ENCODE measurements at places on chromosomes 3 and 15.

- no peak for DNase-seq
These were observed 31.7 kb downstream of the RBPMS2 start for GRCh38 chr15:64743691-64744090.

GRCh38 chr15:27250223-27250622, 279.2 kb downstream of the GABRG3 start:
- no peak for DNase-seq

GRCh38 chr15:74208901-74209559, 6.4 kb upstream of the STRA6 start:
- DNase-seq: no peak

GRCh38 chr3:25293736-25294135, 134.3 kb upstream of the RARB start:
- DNase-seq: no peak

GRCh38 chr3:142987080-142987700, 14.2 kb upstream of the U2SURP start:
- DNase-seq: no peak

DNA sequence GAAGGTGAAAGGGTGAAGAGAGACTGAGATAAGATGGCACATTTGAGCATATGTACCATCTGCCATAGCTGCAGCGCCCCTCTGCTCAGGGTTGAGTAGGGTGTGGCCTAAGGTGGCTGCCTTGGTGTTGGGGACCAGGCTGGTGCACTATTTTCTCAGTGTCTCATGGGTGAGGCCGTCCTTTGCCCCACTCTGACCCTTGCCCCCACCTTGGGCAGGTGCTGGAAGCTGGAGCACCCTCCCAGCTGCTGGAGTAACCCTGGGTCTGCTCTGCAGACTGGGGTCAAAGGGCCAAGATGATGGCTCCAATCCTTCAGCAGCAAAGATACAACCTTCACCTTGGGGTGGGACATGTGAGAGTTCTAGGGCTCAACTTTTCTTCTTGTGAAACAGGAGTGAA, 69.2 kb downstream of the DAPK2 start:
- no peak for DNase-seq

- DNase-seq: no peak
These were observed 829 bp downstream of the RNF7 start for GRCh38 chr3:141738891-141739363.

- DNase-seq: no peak
These were observed 43.0 kb upstream of the ATP2C1 start for GRCh38 chr3:130850843-130851242.

DNA sequence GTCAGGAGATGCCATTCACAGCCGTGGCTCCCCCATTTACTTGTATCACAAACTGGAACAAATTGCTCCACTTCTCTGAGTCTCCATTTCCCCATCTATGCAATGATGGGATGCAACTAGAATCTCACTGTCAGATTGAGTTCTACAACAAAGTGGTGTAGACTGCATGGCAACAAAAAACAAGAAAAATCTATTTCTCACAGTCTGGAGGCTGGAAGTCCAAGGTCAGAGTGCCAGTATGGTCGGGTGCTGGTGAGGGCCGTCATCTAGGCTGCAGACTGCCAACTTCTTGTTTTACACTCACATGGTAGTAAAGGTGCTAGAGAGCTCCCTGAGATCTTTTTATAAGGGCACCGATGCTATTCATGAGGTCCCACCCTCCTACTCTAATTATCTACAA, 158.4 kb upstream of the BCL6 start:
- no peak for DNase-seq

GRCh38 chr15:69496001-69496400, 43.4 kb downstream of the RPLP1 start:
- no peak for DNase-seq

- DNase-seq: no peak
These were observed 8.9 kb downstream of the TPM1 start for GRCh38 chr15:63051156-63052066.

GRCh38 chr3:33941804-33942203, 143.4 kb downstream of the PDCD6IP start:
- no peak for DNase-seq

GRCh38 chr3:196621611-196622010, 17.9 kb upstream of the NRROS start:
- no peak for DNase-seq

- DNase-seq: no peak
These were observed 94.0 kb upstream of the THBS1 start for GRCh38 chr15:39486621-39487457.

DNA sequence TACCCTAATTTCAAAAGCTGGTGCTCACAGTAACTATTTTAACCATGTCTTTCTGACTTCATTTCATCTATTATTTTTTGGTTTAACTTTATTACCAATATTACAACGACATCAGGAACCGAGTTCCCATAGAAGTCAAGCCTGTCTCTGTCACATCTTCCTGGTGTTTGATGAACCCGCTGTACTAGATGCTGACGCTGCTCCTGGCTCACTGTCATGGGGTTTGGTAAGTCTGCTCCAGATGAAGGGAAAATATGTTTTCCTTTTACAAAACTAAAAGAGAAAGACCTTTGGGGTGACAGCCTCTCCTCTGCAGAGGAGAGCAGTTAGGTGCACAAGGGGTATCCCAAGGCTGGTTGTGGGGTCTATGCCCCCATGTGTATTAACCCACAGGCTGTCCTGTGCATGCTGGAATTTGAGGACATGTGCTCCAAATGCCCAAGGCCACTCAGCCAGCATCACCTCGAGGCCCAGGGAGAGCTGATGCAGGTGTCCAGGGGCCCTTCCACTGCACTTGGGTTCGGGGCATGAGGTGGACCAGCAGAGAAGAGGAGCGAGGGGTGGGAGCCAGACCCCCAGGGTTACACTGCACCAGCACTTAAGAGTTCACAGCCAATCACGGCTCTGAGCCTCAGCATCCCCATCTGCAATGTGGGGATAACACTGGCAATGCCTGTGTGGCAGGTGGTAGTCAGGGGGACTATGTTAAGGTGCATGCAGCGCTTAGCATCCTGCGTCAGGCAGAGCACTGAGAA, 62.2 kb downstream of the ATP10A start:
- no peak for DNase-seq

DNA sequence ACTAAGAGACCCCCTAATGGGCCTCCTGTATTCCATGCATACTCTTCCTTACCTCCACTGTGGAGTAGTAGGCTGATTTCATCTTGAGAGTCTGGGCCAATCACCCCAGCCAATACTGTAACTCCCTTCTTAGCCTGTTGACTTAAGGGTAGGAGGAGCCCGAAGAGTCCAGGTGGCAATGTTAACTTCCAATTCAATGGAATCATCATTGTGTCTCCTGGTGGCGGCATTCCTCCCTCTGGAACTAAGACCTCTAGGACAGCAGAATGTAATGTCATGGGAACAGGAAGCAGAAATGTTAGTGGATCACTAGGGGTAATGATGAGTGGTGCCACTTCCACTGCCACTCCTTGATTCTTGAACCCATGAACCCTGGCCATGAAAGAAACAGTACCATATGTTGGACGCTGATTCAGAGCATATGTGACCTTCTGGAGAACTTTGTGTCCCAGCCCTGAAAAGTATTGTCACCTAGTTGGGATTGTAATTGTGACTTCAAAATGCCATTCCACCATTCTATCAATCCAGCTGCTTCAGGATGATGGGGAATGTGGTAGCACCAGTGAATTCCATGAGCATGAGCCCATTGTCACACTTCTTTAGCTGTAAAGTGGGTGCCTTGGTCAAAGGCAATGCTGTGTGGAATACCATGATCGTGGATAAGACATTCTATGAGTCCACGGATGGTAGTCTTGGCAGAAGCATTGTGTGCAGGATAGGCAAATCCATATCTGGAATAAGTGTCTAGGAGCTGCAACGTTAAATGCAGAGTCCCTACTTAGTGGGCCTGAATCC, 24.9 kb downstream of the NAALADL2 start:
- no peak for DNase-seq

DNA sequence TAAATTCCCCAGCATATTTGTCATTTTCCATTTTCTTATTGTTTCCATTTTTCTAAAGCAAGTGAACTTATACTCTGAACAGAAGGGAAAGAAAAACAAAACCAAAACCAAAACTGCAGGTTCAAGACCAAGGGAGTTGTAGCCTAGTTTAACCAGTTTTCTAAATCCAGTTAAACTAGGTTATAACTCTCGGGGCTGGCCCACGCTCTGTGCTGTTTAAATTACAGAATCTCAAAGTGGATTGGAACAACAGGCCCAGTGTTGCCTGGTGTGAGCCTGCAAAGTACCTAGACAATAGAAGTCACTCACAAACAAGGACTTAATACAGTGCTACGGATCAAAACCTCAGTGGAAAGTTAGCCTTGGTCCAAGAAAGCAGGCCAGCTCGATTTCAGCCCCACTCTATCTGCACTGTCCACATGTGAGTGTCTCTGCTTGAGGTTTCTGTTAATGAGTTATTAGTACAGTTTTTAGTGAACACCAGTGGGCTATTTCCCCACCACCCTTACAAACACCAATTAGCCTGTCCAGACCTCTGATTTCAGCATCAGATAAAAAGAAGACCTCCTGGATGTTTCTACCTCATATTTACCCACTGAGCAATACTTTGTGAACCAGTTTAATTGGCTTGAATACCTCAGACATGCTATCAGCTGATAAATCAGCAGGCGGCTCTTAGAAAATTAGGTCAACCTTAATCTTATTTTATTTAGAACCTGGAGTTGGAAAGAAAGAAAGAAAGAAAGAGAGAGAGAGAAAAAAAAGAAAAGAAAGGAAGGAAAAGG, 93.8 kb upstream of the PDZRN3 start:
- no peak for DNase-seq

DNA sequence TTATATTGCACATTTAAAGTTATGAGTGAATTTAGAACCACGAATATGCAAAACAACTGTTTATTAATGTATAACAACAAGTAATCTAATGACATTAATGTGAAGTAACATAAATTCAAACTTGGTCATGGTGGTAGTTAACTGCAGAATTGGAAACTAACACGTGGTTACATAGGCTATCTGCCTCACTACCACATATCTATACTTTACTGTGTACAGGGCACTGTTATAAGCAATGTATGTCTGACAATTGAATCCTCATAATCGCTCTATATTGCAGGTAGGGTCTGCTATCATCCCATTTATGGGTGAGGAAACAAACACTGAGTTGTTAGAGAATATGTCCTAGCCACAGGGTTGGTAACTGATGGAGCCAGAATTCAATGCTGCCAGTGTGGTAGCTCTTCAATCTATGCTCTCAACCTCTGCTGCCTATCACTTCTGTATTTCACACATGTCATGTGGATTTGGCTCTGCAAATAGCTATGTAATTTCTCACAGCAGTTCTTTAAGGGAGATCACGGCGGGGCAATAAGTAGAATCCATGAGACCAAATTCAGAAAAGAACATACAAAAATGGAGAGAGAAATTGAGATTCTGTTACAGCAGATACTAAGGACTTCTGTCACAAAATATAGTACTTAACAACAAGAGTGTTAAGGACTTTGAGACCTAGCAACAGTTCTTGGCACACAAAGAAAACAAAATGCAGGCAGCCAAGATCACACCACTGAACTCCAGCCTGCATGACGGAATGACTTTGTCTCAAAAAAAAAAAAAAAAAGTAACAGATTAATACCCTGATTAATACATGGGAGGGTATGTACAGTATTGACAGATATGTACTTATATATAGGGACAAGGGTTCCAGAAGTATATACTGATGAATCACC, 100.0 kb upstream of the CSPG5 start:
- DNase-seq: no peak

DNA sequence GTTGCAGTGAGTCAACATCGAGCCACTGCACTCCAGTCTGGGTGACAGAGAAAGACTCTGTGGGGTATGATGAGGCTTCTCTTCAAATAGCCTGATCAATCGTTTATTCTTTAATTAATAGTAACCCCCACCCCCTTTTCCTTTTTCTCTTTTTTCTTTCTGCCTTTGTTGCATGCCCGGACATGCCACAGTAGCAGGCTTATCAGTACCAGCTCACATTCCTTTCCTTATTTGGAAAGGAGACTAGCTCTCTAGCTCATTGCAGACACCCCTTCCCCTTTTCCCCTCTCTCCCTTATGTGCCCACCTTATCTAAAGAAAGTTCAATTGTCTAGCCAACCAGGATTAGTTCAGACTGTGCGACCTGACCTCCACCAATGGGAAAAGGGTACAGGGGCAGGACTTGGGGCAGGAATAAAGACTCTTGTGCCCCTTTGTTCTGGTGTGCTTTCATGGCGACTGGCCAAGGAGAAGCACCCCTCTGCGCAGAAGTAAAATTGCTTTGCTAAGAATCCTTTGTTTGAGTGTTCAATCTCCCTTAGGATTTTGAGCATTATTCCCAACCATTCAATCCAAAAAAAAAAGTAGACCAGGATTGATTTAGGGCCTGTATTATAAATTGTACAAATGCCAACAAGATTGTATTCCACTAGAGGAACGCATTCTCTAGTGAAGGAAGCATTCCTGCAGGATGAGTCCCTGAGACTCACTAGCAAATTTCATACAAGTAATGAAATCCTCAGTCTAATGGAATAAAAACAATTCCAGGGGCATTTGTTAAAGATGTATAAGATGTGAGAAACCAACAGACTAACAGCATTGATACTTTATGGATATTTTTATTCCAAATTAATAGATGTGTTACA, 95.8 kb upstream of the SNRPN start:
- no peak for DNase-seq

GRCh38 chr15:73786538-73786937, 33.4 kb upstream of the INSYN1 start:
- no peak for DNase-seq

- DNase-seq: no peak
These were observed 54.7 kb downstream of the B3GNT5 start for GRCh38 chr3:183307749-183308148.

DNA sequence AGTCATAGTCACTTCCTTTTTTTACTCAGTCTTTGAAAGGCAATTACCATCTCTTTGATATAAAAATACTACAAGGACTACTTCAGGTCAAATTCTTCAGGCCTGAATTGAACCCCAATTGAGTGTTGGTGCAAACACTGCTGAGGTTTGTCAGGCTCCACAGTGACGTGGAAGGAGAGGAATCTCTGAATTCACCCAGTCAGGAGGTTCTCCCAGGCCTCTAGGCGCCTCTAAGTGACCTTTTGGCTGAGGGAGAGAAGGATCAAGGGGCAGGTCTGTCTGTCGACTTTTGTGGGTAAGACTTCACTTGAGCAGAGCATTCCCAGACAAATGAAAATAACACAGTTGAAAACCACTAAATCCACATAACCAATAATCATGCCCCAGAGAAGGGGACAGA, 227.6 kb upstream of the CHRNA7 start:
- DNase-seq: no peak

DNA sequence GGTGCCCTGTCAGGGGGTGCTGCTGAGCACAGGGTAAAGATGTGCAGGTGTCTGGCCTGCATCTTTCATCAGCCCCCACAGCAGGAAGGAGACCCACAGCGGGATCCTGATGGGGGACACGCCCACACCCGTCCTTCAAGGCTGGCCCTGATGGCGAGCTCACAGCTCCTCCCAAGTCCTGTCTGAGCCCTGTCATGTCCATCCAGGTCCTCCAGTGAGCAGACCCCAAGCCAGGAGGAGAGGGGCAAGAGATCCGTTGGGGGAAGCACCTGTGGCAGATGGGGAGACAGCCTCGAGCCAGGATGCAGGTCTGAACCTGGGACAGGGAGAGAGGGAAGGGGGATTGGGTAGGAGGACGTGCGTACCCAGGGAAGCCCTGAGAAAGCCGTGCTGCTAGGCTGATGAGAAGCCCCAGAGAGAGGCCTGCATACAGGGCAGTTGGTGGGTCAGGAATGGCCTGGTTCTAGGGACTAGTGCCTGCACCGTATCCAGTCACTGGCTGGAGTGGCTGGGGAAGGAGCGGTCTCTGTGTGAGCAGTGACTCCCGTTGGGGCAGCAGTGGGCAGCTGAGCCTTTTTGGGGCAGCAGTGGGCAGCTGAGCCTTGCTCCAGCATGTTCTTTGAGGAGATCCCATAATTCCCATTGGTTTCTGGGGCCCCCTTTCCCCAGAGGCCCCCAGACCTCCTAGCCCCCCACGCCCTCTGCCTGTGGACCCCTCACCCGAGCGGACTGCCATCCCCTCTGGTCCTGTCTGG, 133.3 kb upstream of the MEF2A start:
- DNase-seq: no peak

Data from AG09319 (cell line).